ENCODE measurements at places on chromosomes 1 and 21.

- no peaks in the 10 kb centered on the region for H3K36me3 ChIP-seq
- no peak overlapping the region for H3K4me3 ChIP-seq
- peaks cover 6% of the 10 kb centered on the region for H3K4me1 ChIP-seq
- DNase-seq, result peak; percentile 84
These were observed 81.3 kb upstream of the KAZN start for GRCh38 chr1:14516974-14517840.

- no peaks in the 10 kb centered on the region for H3K36me3 ChIP-seq
- peak; percentile 64 for DNase-seq
- H3K4me3 ChIP-seq, result no peak overlapping the region
- no peak overlapping the region for H3K27ac ChIP-seq
- H3K27me3 ChIP-seq, result no peaks in the 10 kb centered on the region
These were observed 767.3 kb upstream of the ADAMTS5 start for GRCh38 chr21:27734146-27734545.

- no peak overlapping the region for H3K27ac ChIP-seq
- H3K36me3 ChIP-seq, result no peaks in the 10 kb centered on the region
- no peaks in the 10 kb centered on the region for H3K27me3 ChIP-seq
- peaks cover 2% of the 10 kb centered on the region for H3K4me1 ChIP-seq
- DNase-seq, result no peak
These were observed 106.8 kb downstream of the ZBTB18 start for GRCh38 chr1:244157731-244158438.

- no peak for DNase-seq
- no peak overlapping the region for H3K27ac ChIP-seq
- peaks cover 14% of the 10 kb centered on the region for H3K4me1 ChIP-seq
- no peak overlapping the region for H3K4me3 ChIP-seq
- no peaks in the 10 kb centered on the region for H3K27me3 ChIP-seq
- H3K36me3 ChIP-seq, result no peaks in the 10 kb centered on the region
These were observed 31.0 kb downstream of the UCK2 start for GRCh38 chr1:165858364-165858823.

GRCh38 chr1:2483026-2483425 lies 6.9 kb downstream of the PLCH2 start:
- no peak overlapping the region for H3K27ac ChIP-seq
- no peaks in the 10 kb centered on the region for H3K4me1 ChIP-seq

GRCh38 chr21:45455674-45456583 lies 51.0 kb downstream of the COL18A1 start:
- H3K27me3 ChIP-seq, result no peaks in the 10 kb centered on the region
- H3K4me1 ChIP-seq, result peaks cover 29% of the 10 kb centered on the region
- peak overlapping the region; percentile 44 for H3K27ac ChIP-seq
- peak overlapping the region; percentile 35 for H3K4me3 ChIP-seq
- no peaks in the 10 kb centered on the region for H3K36me3 ChIP-seq
- no peak for DNase-seq

DNA sequence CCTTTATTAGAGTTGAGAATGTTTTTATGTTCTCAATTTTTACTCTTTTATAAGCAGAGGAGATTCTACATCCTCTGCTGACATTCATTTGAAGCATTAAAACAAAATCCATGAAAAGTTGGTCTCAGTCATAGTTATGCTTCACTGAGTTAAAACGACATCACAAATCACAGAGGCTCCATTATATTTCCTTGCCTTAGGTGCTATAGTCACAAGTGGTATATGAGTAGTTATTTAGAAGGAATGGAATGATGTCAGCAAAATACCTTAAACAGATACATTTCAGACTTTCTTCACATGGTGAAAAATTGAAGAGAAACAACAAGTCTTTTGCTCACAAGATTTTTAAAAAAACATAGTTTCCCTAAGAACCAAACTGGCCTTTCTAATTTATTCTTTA lies 11.7 kb upstream of the METTL13 start:
- no peak for DNase-seq
- no peak overlapping the region for H3K4me3 ChIP-seq
- no peaks in the 10 kb centered on the region for H3K36me3 ChIP-seq
- no peaks in the 10 kb centered on the region for H3K4me1 ChIP-seq
- H3K27ac ChIP-seq, result no peak overlapping the region

DNA sequence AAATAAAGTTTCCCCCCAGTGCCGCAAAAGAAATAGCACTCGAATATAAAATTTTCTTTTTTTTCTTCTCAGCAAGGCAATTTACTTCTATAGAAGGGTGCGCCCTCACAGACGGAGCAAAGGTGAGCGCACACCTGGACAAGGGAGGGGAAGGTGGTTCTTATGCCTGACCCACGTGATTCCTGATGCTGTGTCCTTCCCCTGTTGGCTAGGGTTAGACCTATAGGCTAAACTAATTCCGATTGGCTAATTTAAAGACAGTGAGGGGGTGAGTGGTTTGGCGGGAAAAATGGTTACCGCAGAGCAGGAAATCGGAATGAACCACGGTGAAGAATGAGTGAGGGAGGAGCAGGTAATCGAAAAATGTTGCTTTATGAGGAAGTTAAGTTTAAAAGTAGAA lies 607 bp upstream of the FAAH start:
- no peak overlapping the region for H3K4me3 ChIP-seq
- H3K27me3 ChIP-seq, result peaks cover 24% of the 10 kb centered on the region
- peaks cover 2% of the 10 kb centered on the region for H3K4me1 ChIP-seq
- DNase-seq, result no peak
- H3K27ac ChIP-seq, result no peak overlapping the region
- no peaks in the 10 kb centered on the region for H3K36me3 ChIP-seq

GRCh38 chr1:96060621-96061020 lies 661.0 kb upstream of the PTBP2 start:
- no peak overlapping the region for H3K4me3 ChIP-seq
- H3K27ac ChIP-seq, result no peak overlapping the region

- no peaks in the 10 kb centered on the region for H3K36me3 ChIP-seq
- no peak overlapping the region for H3K27ac ChIP-seq
- no peak overlapping the region for H3K4me3 ChIP-seq
- H3K4me1 ChIP-seq, result no peaks in the 10 kb centered on the region
These were observed 497.8 kb upstream of the ADAMTS5 start for GRCh38 chr21:27464648-27465047.

GRCh38 chr1:167878372-167879160 lies 35.4 kb downstream of the ADCY10 start:
- H3K4me1 ChIP-seq, result no peaks in the 10 kb centered on the region
- no peak overlapping the region for H3K27ac ChIP-seq
- H3K27me3 ChIP-seq, result no peaks in the 10 kb centered on the region
- H3K4me3 ChIP-seq, result no peak overlapping the region
- no peaks in the 10 kb centered on the region for H3K36me3 ChIP-seq
- DNase-seq, result no peak

DNA sequence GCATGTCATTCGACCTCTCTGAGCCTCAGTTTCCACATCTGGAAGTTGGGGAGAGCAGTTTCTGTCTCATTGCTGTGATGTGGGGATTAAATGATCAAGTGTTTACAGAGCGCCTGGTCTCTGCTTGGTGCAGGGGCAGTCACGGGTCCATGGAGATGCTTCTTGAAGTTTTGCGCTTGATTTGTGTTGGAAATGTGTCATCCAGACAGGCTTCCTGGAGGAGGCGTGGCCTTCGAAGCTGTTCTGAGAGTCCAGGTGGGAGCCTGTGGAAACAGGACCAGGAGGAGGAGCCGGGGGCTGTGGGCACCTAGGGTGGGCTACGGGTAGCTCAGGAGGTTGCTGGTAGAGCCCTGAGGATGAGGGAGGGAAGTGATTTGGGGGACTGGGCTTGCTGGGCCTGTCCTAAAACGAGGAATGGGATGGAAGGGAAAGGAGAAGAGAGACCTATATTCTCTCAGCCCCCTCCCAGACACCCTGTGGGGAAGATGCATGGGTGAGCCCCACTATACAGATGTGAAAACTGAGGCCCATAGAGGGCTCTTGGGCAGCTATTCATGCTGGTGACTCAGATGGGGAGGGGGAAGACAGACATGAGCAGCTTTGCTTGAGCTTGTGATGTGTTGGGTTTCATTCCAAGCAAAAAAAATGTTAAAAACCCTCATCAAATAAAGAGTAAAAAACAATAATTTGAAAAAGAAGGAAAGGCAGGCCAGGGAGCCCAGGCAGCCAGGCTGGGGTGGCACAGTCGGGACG lies 107.2 kb upstream of the WNT4 start:
- H3K27ac ChIP-seq, result no peak overlapping the region
- peaks cover 16% of the 10 kb centered on the region for H3K27me3 ChIP-seq
- DNase-seq, result no peak
- H3K36me3 ChIP-seq, result no peaks in the 10 kb centered on the region
- H3K4me1 ChIP-seq, result no peaks in the 10 kb centered on the region

- H3K4me3 ChIP-seq, result peak overlapping the region; percentile 56
- H3K36me3 ChIP-seq, result no peaks in the 10 kb centered on the region
- DNase-seq, result no peak
These were observed 891 bp downstream of the RPS6KA1 start for GRCh38 chr1:26530410-26530894.

DNA sequence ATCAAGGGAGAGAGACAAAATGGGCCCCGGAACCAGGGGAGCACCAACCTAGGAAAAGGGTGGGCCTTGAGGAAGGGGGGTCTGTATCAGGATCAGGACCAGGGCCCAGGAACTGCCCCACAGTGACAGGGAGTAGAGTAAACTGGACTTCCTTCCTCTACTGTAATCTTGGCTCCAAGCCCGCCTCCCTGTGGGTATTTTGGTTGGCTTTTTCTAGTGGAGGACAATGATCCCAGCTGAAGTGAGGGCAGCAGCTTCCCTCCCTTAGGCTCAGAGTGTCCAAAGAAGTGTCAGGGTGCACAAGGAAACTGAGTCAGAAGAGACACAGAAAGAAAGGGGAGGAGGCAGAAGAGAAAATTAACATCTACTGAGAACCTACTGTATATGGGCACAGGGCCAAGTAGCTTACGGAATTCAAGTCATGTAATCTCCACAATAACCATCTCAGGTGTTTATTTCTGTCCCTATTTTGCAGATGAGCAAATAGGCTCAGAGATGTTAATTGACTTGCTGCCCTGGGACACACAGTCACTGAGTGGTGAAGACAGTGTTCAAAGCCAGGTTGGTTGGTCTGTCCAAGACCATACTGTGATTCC lies 4.8 kb downstream of the UBQLN4 start:
- DNase-seq, result no peak
- H3K4me3 ChIP-seq, result no peak overlapping the region
- H3K36me3 ChIP-seq, result peaks cover 7% of the 10 kb centered on the region
- no peaks in the 10 kb centered on the region for H3K27me3 ChIP-seq
- no peaks in the 10 kb centered on the region for H3K4me1 ChIP-seq

- no peak overlapping the region for H3K4me3 ChIP-seq
- peaks cover 7% of the 10 kb centered on the region for H3K36me3 ChIP-seq
- no peak overlapping the region for H3K27ac ChIP-seq
- peaks cover 6% of the 10 kb centered on the region for H3K4me1 ChIP-seq
- H3K27me3 ChIP-seq, result no peaks in the 10 kb centered on the region
These were observed 4.2 kb downstream of the B3GALT6 start for GRCh38 chr1:1236176-1236763.

DNA sequence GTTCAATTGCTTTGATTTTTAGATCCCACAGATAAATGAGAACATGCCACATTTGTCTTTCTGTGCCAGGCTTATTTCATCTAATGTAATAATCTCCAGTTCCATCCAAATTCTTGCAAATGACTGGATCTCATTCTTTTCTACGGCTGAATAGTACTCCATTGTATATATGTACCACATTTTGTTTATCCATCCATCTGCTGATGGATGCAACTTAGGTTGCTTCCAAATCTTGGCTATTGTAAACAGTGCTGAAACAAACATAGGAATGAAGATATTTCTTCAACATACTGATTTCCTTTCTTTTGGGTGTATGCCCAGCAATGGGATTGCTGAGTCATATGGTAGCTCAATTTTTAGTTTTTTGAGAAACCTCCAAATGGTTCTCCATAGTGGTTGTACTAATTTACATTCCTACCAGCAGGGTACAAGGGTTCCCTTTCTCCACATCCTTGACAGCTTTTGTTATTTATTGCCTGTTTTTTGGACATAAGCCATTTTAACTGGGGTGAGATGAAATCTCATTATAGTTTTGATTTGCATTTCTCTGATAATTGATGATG lies 344.4 kb downstream of the KCTD3 start:
- H3K4me1 ChIP-seq, result no peaks in the 10 kb centered on the region
- no peaks in the 10 kb centered on the region for H3K27me3 ChIP-seq
- H3K4me3 ChIP-seq, result no peak overlapping the region

DNA sequence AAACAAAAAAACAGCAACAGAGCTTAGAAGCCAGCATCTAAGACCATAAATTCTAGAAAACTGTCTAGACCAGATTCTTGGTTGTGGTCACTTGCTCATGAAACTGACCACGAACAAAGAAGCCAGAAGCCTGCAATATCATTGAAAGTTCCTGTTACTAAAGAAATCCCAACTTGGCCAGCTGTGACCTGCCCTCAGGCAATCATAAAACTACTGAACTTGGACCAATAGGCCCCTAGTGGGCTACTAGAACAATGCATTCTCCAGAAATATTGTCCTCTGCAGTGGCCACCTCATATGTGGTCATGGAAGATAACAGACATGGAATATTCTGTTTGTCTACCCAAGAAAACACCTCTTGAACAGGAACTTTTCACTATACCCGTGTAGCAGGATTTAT lies 87.7 kb downstream of the SPATA17 start:
- H3K4me3 ChIP-seq, result no peak overlapping the region
- no peaks in the 10 kb centered on the region for H3K4me1 ChIP-seq
- H3K36me3 ChIP-seq, result no peaks in the 10 kb centered on the region
- H3K27me3 ChIP-seq, result no peaks in the 10 kb centered on the region
- DNase-seq, result peak; percentile 14
